Left lobe of liver (tissue), 2 donors: ENCODE measurements at places on chromosomes 6 and 20. TPM values are rescaled to one million over a fixed set of nuclear protein-coding genes. Genes with fewer than 3 reads are reported as not detected.

DNA sequence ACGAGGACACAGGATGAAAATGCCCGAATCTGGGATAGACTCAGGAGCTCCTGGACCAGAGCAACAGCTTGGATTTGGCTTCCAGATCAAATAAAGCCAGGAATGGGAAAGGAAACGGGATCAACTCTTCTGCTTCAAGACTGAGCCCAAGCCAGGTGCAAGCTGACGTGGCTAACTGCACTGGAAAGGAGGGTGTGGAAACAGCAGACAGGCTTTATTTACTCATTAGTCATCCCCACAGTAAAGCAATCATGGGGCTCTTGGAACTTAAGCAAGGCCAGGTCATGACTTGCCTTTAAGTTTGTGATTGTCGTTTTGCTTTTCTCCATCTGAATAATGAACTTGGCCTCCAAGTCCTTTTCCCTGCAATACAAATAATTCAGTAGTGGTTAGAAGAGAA lies 45.2 kb downstream of the KIF16B start:
- DNase-seq: no peak

GRCh38 chr20:32249030-32249738 lies 28.3 kb upstream of the KIF3B start:
- DNase-seq: no peak

DNA sequence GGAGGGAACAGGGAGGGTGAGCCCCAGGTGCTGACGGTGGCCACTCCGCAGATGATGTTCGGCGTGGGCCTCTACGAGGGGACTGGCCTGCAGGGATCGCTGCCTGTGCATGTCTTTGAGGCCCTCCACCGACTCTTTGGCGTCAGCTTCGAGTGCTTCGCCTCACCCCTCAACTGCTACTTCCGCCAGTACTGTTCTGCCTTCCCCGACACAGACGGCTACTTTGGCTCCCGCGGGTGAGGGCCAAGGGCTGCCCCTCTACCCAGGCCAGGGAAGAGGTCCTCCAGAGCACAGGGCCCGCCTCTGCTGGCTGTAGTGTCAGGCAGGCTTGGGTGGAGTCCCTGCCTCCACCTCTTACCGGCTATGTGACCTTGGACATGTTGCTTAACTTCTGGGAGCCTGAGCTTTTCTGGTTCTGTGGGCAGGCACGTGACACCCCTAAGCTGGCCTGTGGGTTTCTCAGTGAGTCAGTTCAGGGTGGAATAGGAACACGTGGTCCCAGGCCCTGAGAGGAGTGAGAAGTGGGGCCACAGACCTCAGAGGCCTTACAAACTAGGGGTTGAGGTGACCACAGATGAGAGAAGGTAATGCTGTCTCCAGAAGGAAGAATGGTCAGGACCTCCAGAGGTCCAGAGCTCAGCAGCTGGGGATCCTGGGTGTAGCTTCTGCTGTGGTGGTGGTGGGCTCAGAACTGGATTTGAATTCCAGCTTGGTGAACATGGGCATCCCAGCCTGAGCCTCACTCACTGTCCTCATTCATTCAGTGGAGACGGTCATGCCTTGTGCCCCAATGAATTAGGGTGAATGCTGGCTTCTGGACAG lies 11.9 kb downstream of the PCIF1 start:
- DNase-seq: peak; percentile 88

Gene SLC17A2
- 27.6 TPM for total RNA-seq

- DNase-seq: no peak
These were observed 14.2 kb upstream of the SLCO4A1 start for GRCh38 chr20:62627901-62628612.

DNA sequence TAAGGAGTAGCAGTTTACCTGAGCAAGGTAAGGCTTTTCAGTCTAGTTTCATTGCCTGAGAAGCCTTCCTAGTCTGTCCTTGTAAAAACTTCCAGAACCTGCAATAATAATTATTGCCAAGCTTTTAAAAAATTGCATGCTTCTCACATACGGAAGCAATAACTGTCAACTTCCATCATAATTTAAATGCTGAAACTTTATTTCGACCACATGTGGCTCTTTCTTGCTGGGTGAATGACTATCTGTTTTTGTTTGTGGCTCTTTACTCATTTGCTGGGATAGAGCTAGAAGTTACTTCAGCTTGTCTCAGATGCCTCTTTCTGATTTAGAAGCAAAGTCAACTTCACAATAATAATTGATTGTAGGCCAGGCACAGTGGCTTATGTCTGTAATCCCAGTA lies 95.9 kb upstream of the COL21A1 start:
- DNase-seq: no peak

Gene CDC5L
- total RNA-seq: 10.2 TPM

Gene ARMH2
- not detected for total RNA-seq

GRCh38 chr6:5518936-5519491 lies 257.7 kb downstream of the FARS2 start:
- DNase-seq: no peak

- DNase-seq: peak; percentile 77
These were observed 101.4 kb downstream of the SLX4IP start for GRCh38 chr20:10536531-10536930.

DNA sequence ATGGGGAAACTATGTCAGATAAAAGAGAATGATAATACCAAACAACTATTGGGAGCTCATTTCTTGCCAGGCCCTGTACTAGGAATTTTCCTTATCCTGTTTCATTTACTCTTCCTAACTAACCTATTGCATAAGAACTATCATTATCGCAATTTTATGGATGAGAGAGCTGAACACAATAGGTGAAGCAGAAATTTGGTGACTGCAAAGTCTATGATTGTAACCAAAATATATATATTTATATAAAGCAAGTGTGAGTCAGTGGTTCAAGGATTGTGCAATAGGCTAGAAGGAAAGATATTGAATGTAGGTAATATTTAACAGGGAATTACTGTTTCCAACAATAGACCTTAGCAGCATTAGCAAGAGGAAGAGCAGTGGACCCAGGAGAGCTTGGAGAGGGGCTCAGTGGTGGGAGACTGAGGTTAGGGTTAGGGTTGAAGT lies 181.1 kb upstream of the TENT5A start:
- DNase-seq: no peak
